Caco-2 (cell line): ENCODE measurements at places on chromosomes 11 and 22. TPM values are rescaled to one million over a fixed set of nuclear protein-coding genes. Genes with fewer than 3 reads are reported as not detected.

GRCh38 chr11:64802370-64803157 lies 450 bp downstream of the MAP4K2 start:
- peak overlapping the region; percentile 75 for H3K4me3 ChIP-seq
- H3K27me3 ChIP-seq: no peaks in the 10 kb centered on the region
- DNase-seq: no peak
- peaks cover 20% of the 10 kb centered on the region for H3K4me1 ChIP-seq
- H3K27ac ChIP-seq: no peak overlapping the region

DNA sequence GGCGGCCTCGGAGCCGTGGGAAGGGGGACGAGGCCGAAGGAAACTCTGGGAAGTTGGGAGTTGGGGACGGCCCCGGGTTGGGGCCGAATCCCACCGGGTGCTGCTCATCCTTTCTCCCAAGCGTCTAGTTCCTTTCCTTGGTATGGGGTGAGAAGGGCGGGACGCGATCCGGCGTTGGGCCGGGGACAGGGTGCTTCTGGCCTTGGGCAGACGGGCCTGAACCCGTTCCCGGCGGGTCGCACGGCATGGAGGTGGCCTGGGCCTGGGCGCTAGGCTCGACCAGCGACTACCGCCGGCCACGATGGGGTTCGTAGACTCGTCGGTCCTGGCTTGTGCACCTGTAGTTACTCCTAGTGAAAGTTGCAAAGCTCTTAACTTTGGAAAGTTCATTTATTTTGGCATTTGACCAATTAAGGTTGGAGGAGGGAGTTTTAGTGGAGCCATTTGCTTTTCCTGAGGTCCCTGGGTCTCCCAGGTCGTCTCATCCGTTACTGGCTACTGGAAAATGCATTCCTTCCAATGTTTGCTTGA lies 1.0 kb downstream of the SYT9 start:
- no peak overlapping the region for H3K4me3 ChIP-seq
- no peaks in the 10 kb centered on the region for H3K27me3 ChIP-seq
- no peaks in the 10 kb centered on the region for H3K36me3 ChIP-seq
- no peak for DNase-seq

MFRP gene
- not detected in 2 replicates for total RNA-seq

- H3K27ac ChIP-seq: no peak overlapping the region
- no peak overlapping the region for H3K4me3 ChIP-seq
- no peak for DNase-seq
- no peaks in the 10 kb centered on the region; the same call in none of the 2 replicates for H3K36me3 ChIP-seq
Observed at GRCh38 chr11:57482782-57483561, 22.6 kb downstream of the RTN4RL2 start.

SCUBE2 gene
- total RNA-seq: 3.1 and 3.2 TPM in 2 replicates

DNA sequence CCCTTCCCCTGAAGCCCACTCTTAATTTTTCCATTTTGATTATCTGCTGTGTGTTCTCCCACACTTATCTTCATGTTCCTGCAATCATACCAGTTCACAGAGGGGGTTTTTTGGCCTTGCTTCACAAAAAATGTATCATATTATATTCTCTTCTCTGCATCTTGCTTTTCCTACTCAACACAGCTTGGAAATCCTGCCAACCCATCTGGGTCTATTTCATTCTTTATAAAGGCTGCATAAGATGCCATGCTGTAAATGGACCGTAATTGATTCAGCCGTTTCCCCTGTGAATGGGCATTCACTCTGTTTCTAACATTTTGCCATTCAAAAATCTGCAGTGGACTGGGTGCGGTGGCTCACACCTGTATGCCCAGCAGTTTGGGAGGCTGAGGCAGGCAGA lies 30.5 kb downstream of the CD6 start:
- peaks cover 1% of the 10 kb centered on the region for H3K27me3 ChIP-seq
- no peak overlapping the region for H3K27ac ChIP-seq
- DNase-seq: no peak
- H3K36me3 ChIP-seq: no peaks in the 10 kb centered on the region
- no peaks in the 10 kb centered on the region for H3K4me1 ChIP-seq
- H3K4me3 ChIP-seq: no peak overlapping the region

OR56A1 gene
- total RNA-seq: not detected in 2 replicates

SHISAL1 gene
- total RNA-seq: not detected in 2 replicates

GRCh38 chr22:47148510-47148909 lies 386.1 kb downstream of the TBC1D22A start:
- no peak for DNase-seq
- H3K4me1 ChIP-seq: no peaks in the 10 kb centered on the region

DNA sequence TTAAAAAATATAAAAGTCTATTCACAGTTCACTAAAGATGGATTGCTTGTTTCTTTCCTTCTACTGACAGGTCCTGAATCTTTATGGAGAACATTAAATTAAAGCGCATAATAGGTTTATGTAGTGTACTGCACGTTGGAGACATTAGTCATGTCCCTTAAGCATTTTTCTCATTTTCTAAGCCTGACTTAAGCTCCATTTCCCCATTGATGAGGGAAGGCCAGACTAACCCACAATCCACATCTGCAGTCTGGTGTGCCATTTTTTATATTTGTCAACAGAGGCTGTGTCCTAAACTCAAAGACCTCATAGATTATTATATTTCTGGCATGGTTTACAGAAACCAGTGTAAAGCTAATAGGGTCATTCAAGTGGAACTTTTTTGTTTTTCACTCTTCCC lies 39.9 kb downstream of the CADM1 start:
- H3K27ac ChIP-seq: no peak overlapping the region
- H3K27me3 ChIP-seq: no peaks in the 10 kb centered on the region
- H3K4me1 ChIP-seq: peaks cover 17% of the 10 kb centered on the region
- no peak overlapping the region for H3K4me3 ChIP-seq
